MCF 10A (cell line): ENCODE measurements at places on chromosomes 11 and 22. TPM values are rescaled to one million over a fixed set of nuclear protein-coding genes. Genes with fewer than 3 reads are reported as not detected.

DNA sequence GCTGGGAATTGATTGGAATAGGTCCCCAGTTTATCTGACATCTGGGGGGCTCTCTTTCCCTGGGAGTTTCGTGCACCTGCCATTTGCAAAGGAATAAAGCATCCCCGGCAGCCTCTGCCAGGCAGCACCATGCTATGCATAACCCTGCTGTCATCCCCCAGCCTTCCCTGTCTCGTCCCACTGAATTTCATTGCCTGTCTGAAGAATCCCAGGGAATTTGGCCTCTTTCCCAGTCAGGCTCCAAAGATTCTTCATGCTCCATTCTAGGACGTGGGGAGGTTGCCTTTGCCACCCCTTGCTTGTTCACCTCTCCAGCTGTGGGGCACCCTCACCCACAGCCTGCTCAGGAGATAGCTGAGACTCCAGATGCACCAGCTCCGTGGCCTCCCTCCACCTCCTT is 195.1 kb upstream of the TBCEL start:
- no peak for DNase-seq

DNA sequence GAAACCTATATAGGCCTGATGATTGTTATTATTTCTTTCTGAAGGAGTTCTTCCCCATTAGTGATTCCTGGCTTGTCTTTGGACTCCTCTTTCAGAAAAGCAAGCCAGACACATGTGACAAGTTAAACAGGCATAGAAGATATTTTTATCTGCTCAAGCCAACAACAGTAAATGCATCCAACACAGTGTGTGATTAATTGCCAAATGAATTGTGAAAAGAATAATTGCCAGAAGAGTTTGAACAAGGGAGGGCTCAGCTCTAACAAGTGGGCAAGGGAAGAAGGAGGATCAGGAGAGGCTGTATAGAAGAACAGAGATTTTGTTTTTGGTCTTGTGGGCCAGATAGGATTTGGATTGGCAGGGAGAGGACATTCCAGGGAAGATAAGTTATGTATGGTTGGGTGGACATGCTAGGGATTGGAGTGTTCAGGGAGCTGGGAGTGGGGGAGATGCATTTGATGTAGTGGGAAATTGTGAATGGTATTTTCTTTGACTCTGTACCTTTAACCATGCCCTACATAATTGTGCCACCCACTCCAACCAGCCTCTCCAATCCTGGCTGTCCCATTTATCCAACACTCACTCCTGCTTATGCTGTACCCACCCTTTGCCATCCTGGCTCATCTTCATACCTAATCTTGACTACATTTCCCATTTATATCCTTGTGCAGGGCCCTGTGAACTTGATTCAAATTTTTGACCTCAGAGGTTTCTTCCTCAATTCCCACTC is 172.8 kb downstream of the RRAS2 start:
- no peak for DNase-seq

- DNase-seq: peak; percentile 55
These were observed 5.0 kb downstream of the UQCR10 start for GRCh38 chr22:29772170-29772641.

DNA sequence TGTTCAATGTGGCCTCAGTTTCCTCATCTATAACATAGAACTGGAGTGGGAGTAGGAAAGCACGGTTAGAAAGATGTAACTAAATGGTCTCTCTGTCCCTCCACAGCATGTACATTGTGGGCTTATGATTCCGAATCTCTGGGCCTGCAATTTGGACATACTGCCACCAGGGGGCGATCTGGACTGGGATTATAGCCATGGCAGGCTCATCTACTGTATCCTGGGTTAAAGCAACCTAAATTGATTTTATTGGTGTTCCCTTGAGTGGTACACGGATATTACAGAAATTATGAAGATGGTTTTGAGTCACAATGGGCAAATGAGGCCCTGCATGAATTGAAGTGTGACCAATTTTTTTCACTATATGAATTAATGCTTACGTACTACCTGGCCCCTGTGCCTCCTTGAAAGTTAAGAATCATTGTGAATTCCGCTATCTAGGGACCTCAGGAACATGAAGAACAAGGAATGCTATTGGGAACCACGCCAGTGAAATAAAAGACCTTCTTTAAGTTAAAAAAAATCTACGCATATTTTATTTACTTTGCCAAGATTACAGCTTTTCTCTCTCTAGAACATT is 32.9 kb downstream of the TST start:
- DNase-seq: peak; percentile 57

GRCh38 chr11:20926799-20927540 is 257.6 kb downstream of the NELL1 start:
- no peak for DNase-seq

GRCh38 chr11:101914341-101914737 is 471 bp upstream of the CEP126 start:
- DNase-seq: no peak

DNA sequence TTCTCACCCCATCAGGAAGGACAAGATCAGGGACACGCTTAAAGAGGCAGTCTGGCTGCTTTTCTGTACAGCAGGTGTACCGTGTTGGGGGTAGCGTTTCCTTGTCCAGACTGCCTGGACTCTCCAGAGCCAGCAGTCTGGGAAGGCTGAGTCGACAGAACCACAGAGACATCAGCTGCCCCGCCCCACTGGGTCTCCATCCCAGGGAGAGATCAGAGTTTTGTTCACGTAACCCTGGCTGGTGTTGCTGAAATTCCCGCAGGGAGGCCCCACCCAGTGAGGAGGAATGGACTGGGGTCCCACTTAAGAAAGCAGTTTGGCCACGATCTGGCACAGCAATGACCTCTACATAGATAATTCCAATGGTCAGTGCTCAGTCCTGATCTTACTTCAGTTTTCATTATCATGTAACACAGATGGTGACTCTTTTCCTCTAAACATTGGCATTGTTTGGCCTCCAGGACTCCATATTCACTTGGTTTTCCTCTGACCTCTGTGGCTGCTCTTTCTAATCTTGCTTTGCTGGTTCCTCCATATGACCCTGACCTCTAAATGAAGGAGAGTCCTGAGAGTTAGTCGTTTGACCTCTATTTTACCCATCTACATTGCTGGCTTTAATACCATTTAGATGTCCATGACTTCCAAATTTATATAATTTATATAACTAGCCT is 89.6 kb upstream of the LRRC55 start:
- no peak for DNase-seq

DNA sequence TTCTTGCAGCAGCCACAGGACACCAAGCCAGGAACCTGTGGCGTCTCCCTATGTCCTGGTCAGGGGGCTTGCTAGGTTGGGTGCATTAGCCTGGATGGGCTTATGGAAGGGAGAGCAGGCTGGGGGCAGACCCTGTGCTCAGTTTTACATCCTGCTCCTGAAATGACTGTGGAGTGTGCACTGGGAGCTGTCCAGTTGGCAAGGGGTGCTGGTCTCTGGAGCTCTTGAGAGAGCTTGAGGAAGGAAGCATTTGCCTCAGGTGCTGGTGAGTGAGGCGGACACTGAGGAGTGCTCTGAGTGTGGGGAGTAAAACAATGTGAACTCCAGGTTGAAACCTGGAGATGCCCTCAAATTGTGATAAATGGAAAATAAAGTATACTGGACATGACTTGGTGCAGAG is 3.4 kb downstream of the SCGB1D4 start:
- DNase-seq: peak; percentile 31

GRCh38 chr11:133216813-133217212 is 315.5 kb downstream of the OPCML start:
- DNase-seq: no peak

- no peak for DNase-seq
These were observed 1.5 kb upstream of the MB start for GRCh38 chr22:35618427-35619223.

DNA sequence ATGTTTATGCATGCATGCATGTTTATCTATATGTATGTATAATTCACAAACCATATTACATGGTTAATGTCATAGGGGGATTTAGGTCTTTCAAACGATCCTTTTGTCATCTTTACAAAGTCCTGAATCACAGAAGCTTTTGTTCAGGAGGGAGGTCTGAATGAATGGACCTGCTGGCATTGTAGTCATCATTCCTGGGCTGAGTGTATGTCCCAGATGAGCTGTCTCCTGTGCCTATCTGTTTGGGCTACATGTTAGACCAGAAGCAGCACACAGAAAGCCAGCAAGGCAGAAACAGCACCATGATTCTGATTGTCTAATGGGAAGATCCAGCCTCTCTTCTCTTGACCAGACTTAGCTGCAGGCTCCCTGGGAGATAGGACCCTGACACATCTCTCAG is 69.5 kb downstream of the ADM start:
- no peak for DNase-seq

GRCh38 chr22:49761836-49762235 is 65.8 kb downstream of the BRD1 start:
- DNase-seq: no peak

DNA sequence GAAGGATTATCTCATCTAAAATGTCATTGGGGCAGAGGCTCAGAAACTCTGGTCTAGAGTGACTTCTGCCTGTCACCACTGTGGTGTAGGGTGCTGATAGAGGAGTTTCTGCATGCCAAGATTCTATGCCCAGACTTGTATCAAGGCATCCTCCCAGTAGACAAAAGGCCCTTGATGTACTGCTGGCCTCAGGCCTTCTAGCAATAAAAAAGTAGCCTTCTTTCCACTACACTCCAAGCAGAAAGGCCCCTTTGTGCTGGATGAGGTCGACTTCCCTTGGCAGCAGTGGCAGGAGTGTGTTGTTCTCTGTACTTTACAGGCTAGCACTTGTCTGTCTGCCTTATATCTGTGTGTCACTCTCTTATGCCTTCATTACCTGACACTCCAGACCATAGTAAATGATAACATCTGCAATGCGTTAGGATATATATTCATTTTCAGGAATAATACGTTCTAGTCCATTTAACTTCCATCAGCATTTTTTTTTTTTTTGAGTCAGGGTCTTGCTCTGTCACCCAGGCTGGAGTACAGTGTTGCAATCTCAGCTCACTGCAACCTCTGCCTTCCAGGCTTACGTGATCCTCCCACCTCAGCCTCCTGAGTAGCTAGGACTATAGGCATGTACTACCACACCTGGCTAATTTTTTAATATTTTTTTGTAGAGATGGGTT is 49.5 kb upstream of the RRM1 start:
- peak; percentile 57 for DNase-seq

- no peak for DNase-seq
These were observed 31.4 kb downstream of the ZC3H12C start for GRCh38 chr11:110124605-110125004.

DNA sequence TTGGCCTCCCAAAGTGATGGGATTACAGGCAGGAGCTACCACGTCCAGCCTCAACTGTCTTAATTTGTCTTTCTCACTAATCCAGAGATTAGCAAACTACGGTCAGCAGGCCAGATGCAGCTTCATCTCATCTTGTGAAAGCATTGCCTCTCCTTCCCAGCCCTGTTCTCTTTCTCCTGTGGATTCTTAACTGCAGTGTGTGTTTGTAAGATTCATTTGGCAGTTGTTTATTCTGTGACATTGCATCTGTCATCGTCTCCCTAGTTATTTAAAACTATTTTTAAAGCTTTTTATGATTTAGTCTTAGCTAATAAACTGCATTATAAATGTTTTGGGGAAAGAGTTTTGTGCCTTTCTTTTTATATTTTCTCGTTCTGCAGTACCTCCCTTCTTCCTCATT is 29.2 kb downstream of the RNF169 start:
- no peak for DNase-seq

The RFPL3 gene
- not detected in 2 replicates for total RNA-seq

The ZNRD2 gene
- total RNA-seq: 65.4 and 68.5 TPM in 2 replicates

The POTEH gene
- total RNA-seq: not detected in 2 replicates

The OR51B5 gene
- not detected in 2 replicates for total RNA-seq

The TEX54 gene
- total RNA-seq: not detected in 2 replicates

The OR10AG1 gene
- total RNA-seq: not detected in 2 replicates

The GNAZ gene
- total RNA-seq: 0.82 and 0.98 TPM in 2 replicates

The NNMT gene
- 429 and 638 TPM in 2 replicates for total RNA-seq

The LGALS12 gene
- not detected in 2 replicates for total RNA-seq
